ENCODE measurements at places on chromosomes 5 and 9. TPM values are rescaled to one million over a fixed set of nuclear protein-coding genes. Genes with fewer than 3 reads are reported as not detected.

DNA sequence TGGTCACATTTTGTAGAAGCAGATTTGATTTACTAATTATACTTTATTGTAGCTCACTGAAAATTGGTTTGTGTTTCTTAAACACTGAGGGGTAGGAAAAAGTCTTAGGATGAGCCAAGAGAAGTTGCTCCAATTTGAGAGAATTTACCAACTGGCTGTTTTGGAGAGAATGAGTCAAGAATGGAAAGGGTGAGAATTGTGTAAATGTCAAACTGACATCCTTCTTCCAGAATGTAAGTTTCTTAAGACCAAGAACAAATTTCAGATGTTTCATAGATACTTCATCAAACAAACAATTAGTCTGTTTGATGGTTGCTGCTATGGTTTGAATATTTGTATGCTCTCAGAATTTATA lies 106.2 kb upstream of the TXNDC8 start:
- DNase-seq = no peak

DNA sequence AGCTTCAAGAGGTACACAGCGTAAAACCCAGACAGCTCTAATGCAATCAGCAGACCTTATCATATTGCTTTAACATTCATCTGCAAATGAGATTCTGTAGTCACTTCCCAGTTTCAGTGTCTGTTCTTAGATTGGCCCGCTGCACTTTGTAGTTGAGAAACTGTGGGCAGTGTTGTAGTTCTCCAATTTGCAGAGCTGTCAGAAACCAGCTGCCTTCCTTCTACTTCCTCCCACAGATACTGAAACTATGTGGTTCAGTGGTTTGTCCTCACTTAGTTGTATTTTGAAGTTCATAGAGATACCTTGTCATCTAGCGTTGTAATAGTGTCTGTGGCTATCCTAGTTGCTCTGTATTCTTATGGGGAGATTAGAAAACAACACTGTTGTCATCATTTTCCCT lies 39.6 kb upstream of the TRIM36 start:
- peak; percentile 11 for DNase-seq

QRFP gene
- not detected for total RNA-seq

DNA sequence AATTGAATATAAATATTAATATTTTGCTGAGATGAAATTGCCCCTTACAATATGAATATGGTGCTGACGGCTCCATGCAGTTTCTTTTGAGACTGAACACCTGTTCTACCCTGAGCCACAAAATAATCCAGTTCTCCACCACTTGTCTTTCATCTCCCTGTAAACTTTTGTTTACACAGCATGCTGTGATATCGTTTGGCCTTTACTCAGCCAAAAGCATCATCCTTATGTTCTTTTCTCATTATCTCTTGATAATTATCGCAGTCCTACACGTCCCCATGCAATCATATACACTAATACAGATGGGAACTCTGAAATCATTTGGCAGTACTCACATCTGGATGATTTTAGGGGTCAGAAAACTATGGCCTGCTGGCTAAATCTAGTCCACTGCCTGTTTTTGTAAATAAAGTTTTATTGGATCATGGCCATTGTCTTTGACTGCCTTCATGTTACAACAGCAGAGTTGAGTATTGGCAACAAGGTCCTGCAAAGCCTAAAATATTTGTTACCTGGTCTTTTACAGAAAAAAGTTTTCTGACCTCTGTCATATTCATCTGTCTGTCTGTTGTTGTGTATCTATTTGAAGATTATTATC lies 53.3 kb downstream of the AOPEP start:
- no peak for DNase-seq

GDF9 gene
- not detected for total RNA-seq
